ENCODE measurements at places on chromosomes 6 and 20.

DNA sequence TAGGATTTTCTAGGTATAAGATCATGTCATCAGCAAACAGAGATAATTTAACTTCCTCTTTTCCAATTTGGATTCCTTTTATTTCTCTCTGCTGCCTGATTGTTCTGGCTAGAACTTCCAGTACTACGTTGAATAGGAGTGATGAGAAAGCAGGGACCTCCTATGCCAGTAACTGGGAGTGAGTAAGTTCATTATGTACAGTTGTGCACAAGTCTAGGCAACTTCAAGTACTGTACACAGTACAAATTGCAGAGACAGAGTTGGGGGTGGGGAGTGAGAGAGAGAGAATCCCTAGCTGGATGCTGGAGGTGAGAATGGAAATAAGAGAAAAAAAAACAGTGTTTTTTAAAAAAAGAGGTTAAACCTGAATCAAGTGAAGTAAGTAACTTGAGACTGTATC lies 210.2 kb downstream of the MMUT start:
- no peak for DNase-seq

DNA sequence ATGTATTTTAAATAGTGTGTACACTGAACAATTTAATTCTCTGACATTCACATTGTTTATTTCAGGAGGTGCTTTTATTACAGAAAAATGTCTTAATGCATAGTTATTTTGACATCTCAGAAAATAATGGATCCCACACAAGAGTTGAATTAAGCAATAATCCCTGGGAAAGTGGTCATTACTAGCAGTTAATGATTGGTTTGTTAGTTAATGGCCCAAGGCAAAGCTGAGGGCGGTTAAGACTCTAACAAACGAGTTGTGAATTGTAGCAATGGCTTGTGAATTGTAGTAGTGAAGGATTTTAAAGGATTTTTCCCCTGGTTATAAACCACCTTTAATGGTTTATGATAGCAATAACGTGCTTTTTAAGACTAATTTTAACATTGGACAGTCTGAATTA lies 1316.0 kb upstream of the GJE1 start:
- DNase-seq: no peak

- DNase-seq: no peak
These were observed 56.6 kb upstream of the POU3F2 start for GRCh38 chr6:98777762-98778161.

DNA sequence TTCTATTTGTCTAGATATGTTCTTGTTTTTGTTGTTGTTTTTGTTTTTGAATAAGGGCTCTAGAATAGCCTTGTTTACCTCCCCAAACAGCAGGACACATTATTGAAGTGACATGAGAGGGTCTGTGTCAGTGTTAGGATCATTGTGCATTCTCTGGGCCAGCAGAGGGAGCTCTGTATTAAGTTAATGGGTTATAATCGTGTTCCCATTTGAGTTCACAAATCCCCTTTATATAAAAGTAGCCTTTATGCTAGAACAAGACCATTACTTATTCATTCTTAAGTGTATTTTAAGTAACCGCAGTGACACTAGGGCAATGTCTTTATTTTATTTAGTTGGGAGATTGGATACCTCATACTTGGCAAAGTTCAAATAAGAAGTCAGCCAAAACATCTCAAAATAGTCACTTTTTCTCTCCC lies 44.8 kb downstream of the STK4 start:
- peak; percentile 82 for DNase-seq

DNA sequence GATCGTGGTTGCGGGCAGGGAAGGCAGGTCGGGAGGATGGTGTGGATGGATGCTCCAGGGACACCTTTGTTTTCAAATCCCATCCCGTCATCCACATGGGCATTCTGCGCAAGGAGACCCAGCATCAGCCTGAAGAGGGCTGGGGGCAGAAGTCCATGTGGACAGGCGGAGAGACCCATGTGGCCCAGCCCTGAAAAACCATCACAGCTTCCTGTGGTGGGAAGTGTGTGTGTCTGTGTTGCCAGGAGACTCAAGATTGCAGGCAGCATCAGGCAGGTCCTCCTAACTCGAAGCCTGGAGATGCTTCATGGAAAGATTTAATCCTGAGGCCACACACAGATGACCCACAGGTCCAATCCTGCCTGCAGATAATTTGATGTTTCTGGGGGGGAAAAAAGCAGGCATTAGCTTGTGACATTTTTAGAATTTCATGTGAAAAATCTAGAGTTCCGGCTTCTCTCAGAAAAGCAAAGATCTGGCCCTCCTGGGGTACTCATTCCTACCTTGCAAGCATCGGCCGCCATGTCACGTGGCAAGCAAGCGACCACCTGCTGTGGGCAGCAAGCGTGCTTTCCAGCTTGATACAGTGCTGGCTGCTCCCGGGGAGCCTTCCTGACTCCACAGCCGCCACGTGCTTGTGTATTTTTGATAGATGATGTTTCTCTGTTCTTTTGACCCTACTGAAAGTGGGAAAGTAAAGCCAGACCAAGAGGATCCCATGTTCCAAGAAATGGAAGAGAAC lies 25.8 kb downstream of the BCAS4 start:
- DNase-seq: no peak

DNA sequence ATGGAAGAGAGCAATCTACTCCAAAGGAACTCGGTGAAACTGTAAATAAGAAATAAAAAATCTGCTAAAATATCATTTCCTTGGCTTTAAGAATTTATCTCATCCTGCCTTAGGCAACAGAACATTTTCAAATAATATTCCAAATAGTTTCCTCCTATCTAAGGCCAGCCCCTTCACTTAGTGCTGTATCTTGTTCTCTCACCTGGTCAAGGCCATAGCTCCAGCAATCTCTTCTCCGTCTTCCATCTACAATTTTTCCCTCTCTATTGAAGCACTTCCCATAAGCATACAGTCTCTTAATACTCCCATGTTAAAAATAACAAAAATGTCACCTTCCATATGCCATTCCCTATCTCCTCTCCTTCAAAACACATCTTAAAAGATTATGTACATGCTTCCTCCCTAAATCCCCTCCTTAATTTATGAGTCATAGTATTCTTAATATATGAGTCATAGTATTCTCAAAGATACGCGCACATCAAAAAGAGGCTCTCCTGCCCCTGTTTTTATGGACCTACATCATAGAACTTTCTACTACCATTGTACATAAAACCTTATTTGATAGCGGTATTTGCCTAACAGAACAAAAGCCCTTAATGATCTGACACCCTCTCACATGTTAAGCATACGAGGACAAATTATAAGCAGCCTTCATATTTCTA lies 146.9 kb downstream of the PDE10A start:
- no peak for DNase-seq

DNA sequence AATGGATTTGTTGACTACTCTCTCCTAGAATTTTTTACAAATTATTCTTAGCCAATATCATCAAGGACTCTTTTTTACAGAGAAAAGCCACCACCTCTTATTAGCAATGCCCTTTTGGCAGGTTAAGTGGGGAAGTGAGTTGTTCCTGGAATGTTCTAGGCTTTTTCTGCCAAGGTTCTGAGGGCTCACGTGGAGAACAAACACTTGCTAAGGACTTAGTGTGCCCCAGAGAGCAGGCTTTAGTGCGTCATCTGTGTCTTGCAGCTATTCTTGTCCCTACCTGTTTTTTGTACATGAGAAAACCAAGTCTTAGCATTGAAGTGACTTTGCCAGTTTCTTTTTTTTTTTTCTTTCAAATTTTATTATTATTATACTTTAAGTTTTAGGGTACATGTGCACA lies 33.5 kb downstream of the CFAP61 start:
- DNase-seq: peak; percentile 34

GRCh38 chr20:22414305-22414742 lies 170.0 kb downstream of the FOXA2 start:
- DNase-seq: peak; percentile 24

DNA sequence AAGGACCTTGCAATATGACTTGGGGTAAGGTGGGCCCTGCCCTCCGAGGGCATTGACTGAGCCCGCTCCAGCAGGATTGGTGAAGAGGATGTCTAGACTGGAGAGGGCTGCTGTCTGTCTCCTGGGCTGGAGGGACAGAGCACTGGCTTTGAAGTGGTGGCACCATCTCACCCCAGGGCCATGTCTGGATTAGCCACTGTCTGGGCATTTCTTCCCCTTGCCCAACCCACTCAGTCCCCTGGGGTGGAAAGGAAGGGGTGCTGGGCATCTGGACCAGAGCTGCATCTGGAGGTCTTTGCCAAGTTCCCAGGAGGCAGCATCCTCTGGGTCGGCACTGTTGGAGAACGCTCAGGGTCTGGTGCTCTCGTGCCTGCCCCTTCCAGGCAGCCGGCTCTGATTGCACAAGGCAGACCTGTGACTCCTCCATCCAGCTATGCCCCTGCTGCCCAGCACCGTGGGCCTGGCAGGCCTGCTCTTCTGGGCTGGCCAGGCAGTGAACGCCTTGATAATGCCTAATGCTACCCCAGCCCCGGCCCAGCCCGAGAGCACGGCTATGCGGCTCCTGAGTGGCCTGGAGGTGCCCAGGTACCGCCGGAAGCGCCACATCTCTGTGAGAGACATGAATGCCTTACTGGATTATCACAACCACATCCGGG lies at the start of gene R3HDML:
Gene R3HDML (plus strand): TSS at position 319 of the 656 bp plus-strand sequence. CDS start 115 bp downstream, at position 434.
- no peak for DNase-seq

GRCh38 chr6:131781687-131782086 lies 26.1 kb upstream of the ENPP1 start:
- no peak for DNase-seq

DNA sequence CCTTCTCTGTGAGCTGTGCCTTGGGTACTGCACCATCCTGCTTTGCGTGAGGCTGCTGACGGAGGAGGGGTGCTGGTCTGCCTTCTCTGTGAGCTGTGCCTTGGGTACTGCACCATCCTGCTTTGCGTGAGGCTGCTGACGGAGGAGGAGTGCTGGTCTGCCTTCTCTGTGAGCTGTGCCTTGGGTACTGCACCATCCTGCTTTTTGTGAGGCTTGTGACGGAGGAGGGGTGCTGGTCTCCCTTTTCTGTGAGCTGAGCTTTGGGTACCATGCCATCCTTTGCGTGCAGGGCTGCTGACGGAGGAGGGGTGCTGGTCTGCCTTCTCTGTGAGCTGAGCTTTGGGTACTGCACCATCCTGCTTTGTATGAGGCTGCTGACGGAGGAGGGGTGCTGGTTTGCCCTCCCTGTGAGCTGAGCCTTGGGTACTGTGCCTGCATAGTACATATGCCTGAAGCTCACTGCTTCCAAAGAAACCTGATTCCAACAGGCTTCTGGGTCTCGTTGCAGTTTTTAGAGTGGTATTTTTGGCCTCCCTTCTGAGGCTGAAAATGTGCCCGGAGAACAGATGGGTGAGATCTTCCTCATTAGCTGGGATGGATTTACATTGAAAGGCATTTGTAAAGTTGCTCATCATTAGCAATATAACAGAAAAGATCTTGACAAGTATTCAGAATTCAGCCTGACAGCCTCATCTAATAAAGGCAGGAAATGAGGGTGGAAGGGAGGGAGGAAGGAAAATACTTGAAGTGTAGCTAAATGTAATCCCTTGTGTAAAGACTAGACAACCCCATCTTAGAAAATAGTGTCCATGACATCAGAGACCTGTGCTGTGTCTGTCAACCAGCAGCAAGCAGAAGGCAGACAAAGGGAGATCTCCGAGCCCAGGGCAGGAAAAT lies 46.8 kb upstream of the UNC93A start:
- peak; percentile 57 for DNase-seq

- DNase-seq: no peak
These were observed 16.5 kb upstream of the HLA-A start for GRCh38 chr6:29925727-29926412.

- DNase-seq: no peak
These were observed 851.0 kb upstream of the FLRT3 start for GRCh38 chr20:15188415-15188814.

DNA sequence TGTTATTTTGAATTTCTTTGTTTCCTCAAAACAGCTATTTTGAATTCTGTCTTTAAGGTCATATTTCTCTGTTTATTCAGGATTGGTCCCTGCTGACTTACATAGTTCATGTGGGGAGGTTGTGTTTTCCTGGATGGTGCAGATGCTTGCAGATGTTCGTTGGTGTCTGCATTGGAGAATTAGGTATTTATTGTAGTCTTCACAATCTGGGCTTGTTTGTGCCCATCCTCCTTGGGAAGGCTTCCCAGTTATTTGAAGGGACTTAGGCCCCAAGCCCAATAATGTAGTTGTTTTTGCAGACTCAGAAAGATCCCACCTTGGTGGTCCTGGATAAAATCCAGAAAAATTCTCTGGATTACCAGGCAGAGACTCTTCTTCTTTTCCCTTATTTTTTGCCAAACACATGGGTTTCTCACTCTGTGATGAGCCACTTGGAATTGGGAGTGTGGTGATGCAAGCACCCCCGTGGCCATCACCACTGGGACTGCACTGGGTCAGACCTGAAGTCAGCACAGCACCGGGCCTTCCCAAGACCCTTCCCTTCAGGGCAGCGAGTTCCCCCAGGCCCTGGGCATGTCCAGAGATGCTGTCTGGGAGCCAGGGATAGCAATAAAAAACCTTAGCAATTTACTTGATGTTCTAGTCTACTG lies 81.6 kb upstream of the EZR start:
- DNase-seq: peak; percentile 58

DNA sequence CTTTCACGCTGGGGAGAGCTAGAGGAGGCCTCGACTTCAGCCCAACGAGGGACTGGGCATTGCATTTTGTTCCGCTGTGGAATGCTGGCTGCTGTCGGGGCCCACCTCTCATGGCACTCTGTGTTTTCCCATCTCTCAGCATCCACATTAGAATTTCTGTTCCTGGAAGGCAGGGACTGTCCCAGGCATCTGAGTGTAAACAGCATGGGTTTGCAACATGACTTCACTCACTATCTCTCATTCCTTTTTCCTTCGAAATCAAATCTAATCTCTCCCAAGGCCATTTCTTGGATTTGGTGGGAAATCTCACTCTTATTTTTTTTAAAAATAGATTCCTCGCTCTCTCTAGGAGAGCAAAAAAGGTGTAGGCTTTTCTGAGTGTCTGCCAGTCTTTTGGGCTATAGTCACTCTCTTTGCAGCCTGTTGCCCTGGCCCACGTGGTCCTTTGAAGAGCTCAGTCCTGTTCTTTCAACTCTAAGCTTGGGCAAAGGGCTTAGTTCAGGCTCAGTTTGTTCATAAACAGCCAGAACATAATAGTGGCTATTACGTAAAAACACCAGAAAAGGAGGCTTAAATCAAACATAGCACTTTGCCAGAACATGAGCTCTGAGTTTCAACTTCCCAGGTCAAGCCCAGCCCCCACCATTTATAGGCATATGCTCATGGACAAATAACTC lies 284.6 kb upstream of the ZFP64 start:
- DNase-seq: no peak

DNA sequence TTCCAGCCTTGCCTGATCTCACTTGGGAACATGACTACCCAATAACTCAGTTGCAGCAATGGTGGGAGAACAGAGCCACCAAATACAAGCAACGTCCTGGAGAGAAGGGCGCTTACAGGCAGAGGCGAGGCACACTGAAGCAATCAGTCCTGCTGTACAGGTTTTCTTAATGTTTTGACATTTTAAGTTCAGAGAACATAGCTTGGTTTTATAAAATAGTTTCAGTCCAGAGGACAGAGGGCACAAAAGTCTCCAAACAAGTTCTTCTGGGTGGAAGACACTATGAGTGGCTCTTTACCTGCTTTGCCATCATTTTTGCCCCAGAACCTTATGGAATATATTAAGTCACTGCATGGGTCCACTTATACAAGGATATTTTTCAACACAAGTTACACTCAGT lies 103.4 kb upstream of the KCNG1 start:
- DNase-seq: peak; percentile 33
